ENCODE measurements at places on chromosomes 1 and 21. TPM values are rescaled to one million over a fixed set of nuclear protein-coding genes. Genes with fewer than 3 reads are reported as not detected.

GBP5 gene
- not detected for polyA plus RNA-seq

PTAFR gene
- polyA plus RNA-seq = 1.4 TPM

PLA2G2A gene
- polyA plus RNA-seq = 1,328 TPM

DYRK3 gene
- 5.8 TPM for polyA plus RNA-seq

PYHIN1 gene
- not detected for polyA plus RNA-seq

POGK gene
- polyA plus RNA-seq = 22.6 TPM

PCNX2 gene
- polyA plus RNA-seq = 3.9 TPM

PGLYRP3 gene
- not detected for polyA plus RNA-seq

CYP4B1 gene
- 0.92 TPM for polyA plus RNA-seq

TCEANC2 gene
- polyA plus RNA-seq = 3.2 TPM

MRTO4 gene
- 28.7 TPM for polyA plus RNA-seq

AMPD1 gene
- not detected for polyA plus RNA-seq

IL12RB2 gene
- polyA plus RNA-seq = not detected

TACSTD2 gene
- 21.7 TPM for polyA plus RNA-seq

CASQ2 gene
- not detected for polyA plus RNA-seq

DNA sequence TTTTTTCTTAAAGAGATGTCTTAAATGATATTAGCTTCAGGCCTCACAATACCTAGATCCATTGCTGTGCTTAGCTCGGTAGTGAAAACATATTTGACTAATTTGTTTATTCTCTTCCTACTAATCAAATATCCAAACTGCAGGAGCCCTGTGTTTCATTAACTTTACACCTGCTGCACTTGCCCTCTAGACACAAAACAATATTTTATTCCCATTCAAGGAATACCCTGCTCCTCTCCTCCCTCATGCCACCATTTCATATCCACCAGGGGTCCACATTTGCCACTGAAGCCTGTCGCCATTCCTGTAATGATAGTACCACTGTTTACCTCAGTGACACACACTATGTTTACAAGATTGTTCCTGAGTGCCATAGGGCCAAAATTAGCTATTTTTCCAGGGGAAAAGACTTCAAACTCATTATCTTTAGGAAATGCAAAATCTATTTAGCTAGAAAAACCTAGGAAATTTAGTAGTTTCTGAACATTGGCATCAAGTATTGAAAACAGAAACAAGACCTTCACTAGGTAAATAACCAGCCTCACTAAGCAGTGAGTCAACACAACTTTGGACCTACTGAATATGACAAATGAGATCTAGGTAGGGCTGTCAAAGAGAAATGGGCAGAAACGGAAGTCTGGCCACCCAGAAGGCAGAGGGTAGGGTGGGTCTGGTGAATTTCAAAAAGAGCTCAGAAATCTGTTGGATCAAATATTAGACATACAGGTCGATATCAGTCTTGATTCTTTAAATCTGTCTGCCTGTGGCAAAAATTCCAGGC is 134.6 kb upstream of the KCNK1 start:
- DNase-seq = peak; percentile 17

DNA sequence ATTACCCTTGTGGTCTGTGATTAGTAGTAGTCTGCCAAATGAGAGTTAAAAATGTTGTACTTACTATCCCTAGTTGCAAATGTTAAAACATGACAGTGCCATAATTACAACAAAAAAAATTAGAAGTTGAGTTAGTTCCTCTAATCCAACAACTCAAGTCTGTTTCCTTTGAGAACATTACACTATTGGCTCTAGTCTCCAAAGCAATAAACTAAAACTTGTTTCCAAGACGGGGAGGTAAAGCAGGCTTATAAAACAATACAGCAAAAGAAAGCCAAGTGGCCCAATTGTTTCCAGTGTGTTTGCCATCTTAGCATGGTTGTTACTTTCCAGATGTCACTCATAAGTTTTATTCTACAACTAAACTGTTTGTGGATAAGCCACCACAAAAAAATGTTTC is 11.6 kb downstream of the KYAT3 start:
- no peak for DNase-seq

DNA sequence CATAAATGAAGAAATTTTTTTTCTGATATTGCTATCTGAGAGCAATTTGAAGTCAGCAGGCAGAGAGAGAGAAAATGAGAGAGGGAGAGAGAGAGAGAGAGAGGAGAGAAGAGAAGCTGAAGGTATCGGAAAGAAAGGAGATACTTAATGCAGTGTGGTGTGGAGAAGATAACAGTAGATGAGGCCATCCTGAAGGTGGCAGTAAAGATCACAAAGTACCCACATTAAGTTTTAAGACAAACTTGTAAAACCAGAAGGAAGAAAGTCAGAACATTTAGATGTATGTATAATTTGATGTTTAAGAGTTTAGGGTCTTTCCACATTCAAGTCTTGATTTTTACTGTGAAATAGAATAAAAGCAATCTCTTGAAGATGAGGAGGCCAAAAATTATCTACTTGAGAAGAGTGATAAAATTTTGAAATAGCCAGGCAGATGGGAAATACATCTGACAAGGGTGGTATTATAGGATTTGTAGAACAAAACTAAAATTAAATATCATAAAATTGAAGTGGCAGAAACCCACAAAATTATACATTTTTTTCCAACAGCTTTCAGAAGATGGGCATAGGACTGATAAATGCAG is 1753.4 kb downstream of the MRPL39 start:
- peak; percentile 19 for DNase-seq

DNA sequence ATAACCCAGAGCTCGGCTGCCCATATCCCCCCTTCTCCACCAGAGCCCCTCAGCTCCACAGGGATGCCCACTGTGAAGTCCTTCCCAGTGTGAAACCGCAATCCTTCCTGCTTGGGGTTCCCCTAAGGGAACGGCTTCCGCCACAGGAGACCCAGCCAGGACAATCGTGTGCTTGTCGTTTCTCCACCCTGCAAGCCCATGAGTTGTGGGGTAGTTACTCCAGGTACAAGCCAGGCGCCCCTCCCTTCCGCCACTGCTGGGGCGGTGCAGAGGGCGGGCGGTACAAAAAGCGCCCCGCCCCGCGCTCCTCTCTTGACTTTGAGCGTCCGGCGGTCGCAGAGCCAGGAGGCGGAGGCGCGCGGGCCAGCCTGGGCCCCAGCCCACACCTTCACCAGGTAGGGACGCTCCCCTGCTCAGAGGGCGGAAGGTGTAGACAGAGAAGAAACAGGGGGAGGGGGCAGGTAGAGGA is at the start of gene TINAGL1:
TINAGL1 (plus strand) TSS at position 315 of the 469 bp plus-strand sequence. CDS start 634 bp downstream, outside the sequence.
- DNase-seq = peak; percentile 93

- DNase-seq = no peak
These were observed 62.1 kb downstream of the MEF2D start for GRCh38 chr1:156438278-156438987.

- DNase-seq = peak; percentile 65
These were observed 1.5 kb downstream of the RGS2 start for GRCh38 chr1:192810253-192810880.

DNA sequence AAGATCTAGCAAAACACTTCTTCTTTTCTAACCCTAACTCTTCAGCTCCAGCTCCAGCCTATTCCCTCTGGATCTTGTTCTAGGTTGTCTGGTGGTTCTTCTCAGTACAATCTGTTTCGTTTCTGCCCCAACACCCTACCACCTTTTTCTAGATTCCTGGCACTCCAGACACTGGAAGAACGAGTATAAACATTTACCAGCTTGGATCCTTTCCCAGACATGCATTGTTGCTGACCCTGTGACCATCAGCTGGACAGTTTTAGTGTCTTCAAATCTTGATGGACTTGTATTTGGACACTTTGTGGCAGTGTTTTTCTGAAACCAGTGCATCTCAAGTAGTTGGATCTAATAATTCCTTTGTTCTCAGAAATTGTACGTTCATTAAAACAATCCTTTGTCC is 30.6 kb upstream of the CACNA1E start:
- no peak for DNase-seq

- DNase-seq = no peak
These were observed 15.3 kb downstream of the PYCR2 start for GRCh38 chr1:225908773-225909172.

DNA sequence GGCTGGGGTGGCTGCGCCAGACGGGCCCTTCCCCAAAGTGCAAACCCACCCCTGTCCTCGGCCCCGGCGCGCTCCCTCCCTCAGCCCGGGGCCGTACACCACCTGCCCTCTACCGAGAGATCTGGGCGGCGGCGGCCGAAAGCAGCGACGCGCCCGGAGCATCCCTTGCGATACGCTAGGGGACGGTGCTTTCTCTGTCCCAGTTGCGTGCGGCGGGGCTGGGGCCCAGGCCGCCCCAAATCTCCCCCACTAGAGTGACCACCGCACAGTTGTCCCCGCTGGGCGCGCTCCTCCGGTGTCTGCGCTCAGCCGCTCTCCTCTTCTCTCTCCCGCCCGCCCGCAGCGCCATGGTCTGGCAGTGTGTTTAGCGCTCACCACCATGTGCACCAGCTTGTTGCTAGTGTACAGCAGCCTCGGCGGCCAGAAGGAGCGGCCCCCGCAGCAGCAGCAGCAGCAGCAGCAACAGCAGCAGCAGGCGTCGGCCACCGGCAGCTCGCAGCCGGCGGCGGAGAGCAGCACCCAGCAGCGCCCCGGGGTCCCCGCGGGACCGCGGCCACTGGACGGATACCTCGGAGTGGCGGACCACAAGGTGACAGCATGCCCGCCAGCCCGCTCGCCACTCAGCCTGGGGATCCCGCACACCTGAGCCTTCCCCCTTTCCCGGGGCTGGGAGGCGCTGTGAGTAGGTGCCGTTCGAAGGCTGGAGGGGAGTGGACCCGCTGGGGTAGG is 1.0 kb downstream of the ST6GALNAC5 start:
- peak; percentile 56 for DNase-seq

- DNase-seq = no peak
These were observed 138.1 kb upstream of the KIF26B start for GRCh38 chr1:245016700-245017099.

DNA sequence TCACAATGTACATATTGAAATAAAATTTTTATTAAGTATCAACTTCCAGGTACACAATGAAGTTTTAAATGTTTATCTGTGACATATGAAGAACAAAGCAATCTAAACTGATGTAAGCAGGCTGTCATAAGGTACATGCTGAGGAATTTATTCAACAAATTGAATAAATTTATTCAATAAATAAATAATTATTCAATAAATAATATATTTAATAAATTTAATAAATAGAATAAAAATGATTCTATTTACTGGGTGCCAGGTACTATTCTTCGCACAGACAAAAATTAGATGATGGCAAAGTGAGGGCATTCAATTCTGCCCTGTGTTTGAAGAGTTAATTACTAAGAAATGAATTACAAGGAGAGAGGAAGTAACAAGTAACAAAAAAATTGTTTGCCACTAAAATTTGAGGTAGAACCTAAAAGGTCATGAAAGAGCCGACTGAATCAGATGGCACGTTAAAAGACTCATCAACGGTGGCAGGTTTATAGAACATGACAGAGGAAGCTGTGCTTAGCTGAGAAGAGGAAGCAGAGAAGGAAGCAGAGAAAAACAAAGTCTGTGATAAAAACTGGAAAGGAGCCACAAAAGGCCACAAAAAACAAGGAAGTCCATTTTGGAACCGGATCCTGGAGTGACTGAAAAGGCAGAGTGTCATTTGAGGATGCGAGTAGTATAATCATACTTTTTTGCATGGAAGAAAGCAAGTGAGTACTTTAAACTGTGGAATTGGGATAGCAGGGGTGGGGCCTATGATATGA is 2.2 kb upstream of the USP24 start:
- no peak for DNase-seq

GRCh38 chr1:43420874-43421273 is 31.2 kb downstream of the SZT2 start:
- no peak for DNase-seq

- DNase-seq = no peak
These were observed 84.2 kb downstream of the FAM78B start for GRCh38 chr1:166082601-166083000.

- DNase-seq = no peak
These were observed 7.3 kb downstream of the TMEM82 start for GRCh38 chr1:15749399-15750291.

GRCh38 chr1:15141935-15142539 is 11.5 kb upstream of the TMEM51 start:
- no peak for DNase-seq

DNA sequence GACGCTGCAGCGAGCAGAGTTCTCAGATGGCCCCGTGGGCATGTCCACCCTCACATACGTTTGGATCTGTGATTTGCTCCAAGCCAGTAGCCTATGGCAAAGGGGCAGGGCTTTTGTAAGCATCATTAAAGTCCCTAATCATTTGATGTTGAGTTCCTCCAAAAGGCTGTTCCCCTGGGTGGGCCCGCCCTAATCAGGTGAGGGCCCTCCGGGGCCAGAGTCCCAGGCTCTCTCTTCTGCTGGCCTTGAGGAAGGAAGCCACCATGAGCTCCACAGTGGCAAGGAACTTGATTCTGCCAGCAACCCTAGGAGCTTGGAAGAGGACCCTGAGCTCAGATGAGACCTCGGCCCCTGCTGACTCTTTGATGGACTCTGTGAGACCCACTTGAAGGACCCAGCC is 25.4 kb upstream of the AJAP1 start:
- no peak for DNase-seq

- DNase-seq = no peak
These were observed 994 bp downstream of the FAM229A start for GRCh38 chr1:32361308-32361673.

GRCh38 chr1:8022395-8023286 is 3.5 kb downstream of the ERRFI1 start:
- DNase-seq = no peak

DNA sequence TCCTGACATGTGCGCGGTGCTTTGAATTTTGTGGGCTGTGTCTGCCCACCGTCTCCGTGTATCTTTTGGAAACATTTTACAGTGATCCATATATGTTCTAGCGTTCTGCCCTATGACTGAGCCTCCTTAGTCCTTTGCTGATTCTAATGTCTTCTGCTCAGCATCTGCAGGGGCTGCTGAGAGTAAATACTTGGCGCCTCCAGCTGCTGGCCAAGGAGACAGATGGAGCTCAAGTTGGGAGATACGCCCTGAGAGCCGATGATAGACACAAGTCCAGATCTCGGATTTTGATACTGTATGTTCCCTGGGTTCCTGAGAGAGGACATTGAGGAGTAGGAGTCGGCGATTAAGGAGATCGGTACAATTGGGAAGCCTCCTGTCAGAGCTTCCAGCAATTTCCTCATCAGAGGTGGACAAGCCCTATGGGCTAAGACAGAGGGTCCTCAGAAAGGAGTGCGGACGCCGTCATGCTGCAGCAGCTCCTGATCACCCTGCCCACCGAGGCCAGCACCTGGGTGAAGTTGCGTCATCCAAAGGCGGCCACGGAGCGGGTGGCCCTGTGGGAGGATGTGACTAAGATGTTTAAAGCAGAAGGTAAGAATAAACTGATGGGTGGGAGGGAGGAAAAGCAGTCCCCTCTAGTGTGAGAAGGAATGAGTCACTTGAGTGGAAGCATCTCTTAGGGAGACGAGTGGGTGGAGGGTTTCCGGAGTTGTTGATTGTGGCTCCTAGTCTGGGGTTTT is 390 bp downstream of the ZFP69B start:
- DNase-seq = peak; percentile 37

DNA sequence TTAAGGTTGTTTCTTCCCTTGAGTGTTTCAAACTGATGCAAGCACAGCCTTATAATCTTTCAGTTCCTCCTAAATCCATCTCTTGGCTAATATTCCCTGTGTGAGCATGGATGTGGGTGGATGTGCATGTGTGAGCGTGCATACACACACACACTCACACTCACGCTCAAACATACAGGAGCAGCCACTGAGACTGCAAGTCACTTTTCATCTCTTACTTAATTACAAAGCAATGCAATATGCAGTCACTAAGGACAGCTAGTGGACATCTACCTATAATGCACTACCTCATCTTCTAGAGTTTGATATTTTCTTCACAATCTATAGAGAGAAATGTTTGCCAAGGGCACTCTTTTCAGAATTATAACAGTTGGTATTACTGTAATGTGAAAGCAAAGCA is 1.4 kb downstream of the ESRRG start:
- no peak for DNase-seq

All from hepatocyte (in vitro differentiated cells).